ENCODE measurements at places on chromosomes 3 and 15.
A peak's percentile ranks its signal among the peaks of the same experiment; 100 is the strongest.

DNA sequence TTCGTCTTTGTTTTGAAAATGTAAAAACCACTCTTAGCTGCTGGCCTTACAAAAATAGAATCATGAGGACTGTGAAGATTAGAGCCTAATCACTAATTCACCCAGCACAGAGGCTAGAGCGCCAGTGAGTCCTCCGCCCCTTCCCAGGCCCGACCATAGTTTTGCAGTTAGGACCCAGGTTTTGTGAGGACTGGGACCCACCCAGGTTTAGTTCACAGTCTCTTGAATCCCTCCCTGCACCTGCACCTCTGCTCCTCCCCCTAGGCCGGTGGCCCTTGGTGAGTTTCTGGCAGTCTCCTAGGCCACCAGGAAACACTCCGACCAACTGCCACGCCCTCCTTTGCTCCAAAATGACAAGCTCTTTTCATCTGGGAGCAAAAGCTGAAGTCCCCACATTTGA is 136.0 kb upstream of the CCDC54 start:
- peak; percentile 53 for DNase-seq

DNA sequence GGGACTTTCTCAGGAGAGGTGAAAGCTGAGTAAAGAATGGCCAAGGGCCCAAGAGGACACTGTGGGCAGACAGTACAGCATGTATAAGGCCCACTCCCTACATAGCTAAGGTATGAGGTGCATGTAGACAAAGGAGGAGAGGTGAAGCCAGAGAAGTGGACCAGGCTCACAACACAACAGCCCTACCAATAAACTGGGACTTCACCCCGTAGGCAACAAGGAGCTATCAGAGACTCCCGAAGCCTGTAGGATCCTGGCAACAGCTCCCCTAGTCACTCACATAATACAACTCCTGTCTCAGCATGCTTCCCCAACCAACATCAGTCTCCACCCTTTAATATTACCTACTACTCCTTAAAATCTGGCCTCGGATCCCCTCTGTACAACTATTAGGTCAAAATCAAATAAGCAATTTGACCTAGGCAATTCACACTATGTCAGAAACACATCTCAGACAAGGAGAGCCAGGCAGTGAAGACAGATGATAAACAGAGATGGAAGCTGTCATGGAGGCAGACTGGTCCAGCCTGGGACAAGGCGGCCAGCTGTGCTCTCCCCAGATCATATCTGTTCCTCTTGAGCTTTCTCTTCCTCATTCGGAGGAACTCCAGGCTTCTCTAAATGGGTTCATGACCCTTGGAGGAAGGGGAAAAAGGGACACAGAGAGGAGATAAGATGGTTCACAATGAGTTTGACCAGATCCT is 1.4 kb downstream of the XXYLT1 start:
- DNase-seq, result no peak

DNA sequence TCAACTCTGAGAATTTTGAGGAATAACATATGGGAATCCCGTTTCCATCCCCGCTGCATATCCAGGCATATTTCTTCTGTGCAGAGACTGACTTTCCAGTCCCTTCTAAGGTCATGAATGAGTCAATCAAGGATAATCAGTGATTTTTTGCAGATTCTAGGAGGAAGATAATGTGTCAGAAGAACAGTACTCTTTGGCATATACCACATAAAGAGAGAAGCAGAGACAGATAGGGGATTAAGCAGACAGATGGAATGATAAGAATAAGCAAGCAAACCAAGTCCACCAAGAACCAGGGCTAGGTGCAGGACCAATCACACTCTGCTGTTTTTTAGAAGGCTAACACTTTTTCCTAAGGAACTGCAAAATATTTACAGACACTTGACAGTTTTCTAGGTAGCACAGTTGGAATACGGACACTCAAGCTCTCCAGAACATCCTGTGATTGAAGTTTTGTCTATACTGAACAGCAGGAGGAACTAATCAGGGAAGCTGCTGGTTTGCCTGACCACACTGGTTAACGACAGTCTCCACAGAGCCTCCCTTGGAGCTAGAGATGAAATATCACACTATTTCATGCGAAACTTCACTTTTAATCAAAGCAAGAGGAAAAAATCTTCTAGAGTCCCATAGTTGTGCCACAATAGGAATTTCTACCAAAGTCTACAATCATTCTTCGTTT is 450.0 kb upstream of the KCNMB2 start:
- no peak for DNase-seq

DNA sequence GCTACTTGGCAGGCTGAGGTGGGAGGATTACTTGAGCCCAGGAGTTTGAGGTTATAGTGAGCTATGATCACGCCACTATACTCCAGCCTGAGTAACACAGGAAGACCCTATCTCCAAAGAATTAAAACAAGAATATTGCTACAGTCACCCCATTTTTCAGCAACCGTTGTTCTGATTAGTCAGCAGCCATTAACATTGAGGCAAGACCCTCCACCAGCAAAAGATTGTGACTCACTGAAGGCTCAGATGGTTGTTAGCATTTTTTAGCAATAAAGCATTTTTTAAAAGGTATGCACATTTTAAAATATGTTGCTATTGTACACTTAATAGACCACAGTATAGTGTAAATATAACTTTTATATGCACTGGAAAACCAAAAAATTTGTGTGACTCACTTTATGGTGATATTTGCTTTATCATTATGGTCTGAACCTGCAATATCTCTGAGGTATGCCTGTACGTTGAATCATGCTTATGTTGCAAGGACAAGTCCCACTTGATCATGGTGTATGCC is 492.6 kb downstream of the SQOR start:
- DNase-seq, result peak; percentile 91

DNA sequence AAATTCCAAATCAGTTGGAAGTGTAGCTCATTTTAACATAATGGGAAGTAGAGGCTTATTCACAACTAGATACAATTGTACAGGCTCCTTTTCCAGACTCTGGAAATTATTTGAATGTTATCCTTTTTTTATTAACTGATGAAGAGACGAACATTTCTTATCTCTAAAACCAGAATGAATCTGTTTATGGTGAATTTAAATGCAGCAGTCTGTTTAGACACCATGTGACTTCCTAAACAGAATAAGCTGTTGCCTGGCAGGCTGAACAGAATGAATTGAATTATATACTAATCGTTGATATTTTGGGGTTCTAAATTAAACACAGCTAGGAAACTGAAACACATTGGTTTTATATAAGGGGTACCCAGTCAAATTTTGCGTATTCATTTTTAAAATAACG is 4.0 kb downstream of the SEC61A1 start:
- DNase-seq, result no peak

DNA sequence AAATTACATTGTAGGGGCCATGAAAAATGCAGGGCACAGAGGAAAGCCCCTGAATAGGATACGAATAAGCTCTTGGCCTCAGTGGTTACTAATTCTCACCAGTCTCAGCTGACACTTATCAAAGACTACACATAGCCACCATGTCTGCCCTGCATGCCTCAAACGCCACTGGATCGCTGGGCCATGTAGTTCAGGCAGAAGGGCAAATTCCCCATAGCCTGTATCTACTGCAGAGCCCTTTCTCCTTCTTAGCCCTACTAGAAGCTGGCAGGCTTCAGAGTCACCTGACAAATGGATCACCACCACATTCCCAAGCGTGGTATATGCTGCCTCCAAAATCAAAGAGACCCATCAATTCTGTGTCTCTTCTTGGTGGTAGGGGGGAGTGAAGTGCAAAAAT is 177.4 kb downstream of the MINAR1 start:
- DNase-seq, result no peak

DNA sequence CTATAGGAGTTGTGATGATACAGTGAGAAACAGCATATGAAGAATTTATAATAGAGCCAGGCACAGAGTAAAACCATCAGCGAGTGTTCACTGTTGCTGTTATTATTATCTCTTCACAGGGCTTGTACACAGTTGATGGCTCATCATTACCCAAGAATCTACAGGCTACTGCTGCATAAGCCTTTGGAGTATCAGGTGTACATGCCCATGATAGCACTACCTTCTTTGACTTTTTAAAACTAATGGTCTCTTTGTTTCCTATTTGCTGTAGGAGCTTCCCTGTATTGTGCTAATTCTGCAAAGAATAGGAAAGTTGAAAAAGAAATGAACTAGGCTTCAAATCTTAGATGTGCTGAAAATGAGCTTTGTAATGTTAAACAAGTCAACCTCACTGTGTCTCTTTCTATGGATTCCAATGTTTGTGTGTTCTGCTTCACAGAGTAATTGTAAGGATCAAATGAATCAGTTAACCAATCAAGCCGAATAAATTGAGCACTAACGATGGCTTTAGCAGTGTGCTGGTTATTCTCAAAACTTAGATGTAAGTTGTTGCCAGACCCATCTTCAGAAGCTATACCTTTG is 138.8 kb downstream of the TUSC7 start:
- DNase-seq, result no peak

GRCh38 chr3:110164632-110165369 is 827.5 kb upstream of the DPPA4 start:
- DNase-seq, result no peak

DNA sequence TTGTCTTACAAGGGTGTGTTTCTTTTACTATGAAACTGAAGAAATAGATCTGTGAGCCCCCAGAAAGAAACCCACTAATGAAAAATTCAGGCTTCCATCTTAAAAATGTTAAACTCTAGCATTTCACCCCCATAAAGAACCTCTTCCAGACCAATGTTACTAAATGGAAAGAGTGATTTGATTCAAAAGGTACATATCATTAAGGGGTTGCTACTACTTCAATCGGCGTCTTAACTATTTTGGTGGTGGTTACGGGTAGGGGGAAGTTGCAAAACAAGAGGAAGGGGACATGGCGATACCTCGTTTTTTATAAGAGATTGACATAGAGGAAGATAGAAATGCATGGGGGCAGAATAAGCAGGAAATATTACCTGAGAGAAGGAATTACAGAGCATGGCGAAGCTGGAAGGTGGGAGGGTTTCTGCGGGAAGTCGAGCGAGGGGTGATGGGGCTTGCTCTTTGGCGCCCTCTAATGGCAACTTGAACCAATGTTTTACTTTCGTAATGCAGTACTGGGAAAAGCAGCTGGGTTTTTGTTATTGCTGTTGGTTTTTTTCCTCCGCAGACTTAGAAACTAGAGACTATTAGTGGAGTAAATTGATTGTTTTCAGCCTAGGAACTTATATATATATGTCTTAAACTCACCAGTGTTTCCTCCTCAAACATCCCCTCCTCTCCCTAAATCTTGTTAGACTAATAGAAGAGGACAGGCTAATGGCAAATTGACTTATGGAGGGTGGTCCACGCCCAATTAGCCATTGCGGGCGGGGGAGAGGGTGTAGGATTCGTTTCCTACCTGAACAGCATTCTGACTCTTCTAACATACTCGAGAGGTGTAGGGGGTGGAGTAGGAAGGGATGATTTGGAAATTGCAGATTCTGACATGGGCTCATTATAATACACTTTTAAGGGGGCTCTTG is 11.3 kb upstream of the SOX2 start:
- peak; percentile 76 for DNase-seq

DNA sequence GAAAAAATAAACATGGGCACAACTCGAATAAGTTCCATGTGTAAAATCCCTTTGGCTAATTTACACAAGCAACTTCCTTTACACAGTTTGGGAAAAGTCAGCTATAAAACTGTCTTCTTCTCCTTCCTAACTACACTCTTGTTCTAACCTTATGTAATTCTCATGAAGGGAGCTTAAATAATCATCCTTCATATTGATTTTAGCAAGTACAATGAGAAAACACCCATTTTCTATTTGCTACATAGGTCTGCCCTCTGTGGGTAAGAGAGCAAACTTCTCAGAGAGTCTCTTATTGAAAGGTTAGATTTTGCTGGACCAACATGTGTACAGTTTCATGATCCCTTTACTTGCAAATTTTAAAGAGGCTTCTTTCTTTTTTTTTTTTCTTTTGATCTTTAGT is 398.5 kb downstream of the ROBO1 start:
- no peak for DNase-seq

- peak; percentile 63 for DNase-seq
Observed at GRCh38 chr3:41808152-41808551, 153.8 kb downstream of the ULK4 start.

DNA sequence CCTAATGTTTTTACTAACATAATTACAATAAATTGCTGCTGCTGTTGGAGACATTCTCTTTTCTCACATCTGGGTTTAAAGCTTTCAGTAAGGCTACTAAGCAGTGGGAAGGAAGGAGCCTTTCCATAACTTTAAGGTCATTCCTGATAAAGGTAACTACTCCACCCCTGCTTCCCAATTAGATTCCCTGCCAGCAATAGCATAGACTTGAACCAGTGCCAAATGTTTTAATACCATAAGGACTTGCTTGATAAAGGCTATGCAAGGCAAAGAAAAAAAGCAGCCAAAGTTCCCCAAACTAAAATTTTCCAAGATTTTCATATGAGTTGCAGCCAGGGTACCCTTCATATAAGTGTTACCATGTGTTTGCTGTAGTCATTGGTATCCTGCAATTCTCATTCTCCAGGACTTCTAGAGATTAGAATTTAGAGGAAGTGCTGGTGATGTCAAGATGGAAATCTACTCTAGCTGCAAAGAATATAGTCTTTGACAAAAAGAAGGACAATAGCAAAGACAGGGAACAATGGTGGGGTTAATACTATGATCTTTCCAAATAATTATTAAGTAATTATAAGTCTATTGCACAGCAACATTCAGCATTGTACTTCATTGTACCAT is 106.1 kb downstream of the FILIP1L start:
- DNase-seq, result no peak

DNA sequence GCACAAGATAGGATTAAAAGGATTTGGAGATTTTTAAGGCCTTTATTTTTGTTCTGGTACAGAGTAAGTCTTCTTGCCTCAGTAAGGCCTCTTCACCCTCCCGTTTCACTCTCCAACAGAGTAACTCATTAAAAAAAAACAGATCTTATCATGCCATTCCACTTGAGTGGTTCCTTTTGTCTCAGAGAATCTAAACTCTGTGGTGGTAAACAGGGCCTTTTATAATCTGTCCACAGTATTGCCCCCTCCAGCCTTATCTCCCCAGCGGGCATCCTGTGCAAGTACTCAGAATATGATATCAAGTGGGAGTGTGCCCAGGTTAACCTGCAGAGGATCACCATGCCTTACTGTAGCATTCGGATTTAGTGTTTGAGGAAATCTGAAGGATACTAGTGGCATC is 20.3 kb upstream of the ATOSA start:
- no peak for DNase-seq

- DNase-seq, result peak; percentile 53
Observed at GRCh38 chr3:126969586-126969985, 13.3 kb upstream of the PLXNA1 start.

- peak; percentile 26 for DNase-seq
Observed at GRCh38 chr15:45442507-45443135, 64.3 kb upstream of the GATM start.

DNA sequence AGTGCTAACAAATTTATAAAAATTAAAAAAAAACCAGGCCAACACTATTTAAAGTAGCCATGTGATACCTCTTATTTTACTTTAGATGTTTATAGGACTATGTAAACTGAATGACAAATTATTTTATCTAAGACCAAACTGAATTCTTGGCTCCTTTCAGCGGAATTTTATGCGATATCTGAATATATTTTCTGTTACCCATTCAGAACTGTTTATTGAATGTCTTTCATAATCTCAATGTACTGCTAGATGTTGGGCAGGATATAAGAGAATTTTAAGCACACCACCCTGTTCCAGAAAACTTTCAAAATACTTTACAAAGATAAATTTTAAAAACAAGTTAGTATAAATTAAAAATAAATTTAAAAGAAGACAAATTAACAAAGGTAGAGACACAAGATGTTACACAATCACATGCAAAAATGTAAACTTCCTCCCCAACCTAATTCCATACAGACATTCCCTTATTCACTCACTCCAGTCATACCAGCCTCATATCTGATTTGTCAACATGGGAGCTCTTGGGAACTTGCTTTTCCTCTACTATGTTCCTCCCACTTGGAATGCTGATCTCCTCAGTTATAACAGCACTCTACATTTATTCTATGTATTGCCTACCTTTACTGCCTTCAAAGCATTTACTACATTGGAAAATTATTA is 154.6 kb upstream of the MBNL1 start:
- no peak for DNase-seq

All from HT1080 (cell line).